ENCODE measurements at places on chromosomes 7 and 10. TPM values are rescaled to one million over a fixed set of nuclear protein-coding genes. Genes with fewer than 3 reads are reported as not detected.

Gene IQCE
- total RNA-seq: 16.0 TPM

Gene ADAM8
- 0.73 TPM for total RNA-seq

Gene NPFFR1
- total RNA-seq: under 0.01 TPM

Gene TAS2R41
- total RNA-seq: not detected

Gene NUDT13
- 2.5 TPM for total RNA-seq

Gene CYTH3
- total RNA-seq: 148 TPM

Gene CWF19L1
- total RNA-seq: 49.3 TPM

Gene CFAP58
- 0.36 TPM for total RNA-seq
